ENCODE measurements at places on chromosomes 2 and 18. TPM values are rescaled to one million over a fixed set of nuclear protein-coding genes. Genes with fewer than 3 reads are reported as not detected.

DNA sequence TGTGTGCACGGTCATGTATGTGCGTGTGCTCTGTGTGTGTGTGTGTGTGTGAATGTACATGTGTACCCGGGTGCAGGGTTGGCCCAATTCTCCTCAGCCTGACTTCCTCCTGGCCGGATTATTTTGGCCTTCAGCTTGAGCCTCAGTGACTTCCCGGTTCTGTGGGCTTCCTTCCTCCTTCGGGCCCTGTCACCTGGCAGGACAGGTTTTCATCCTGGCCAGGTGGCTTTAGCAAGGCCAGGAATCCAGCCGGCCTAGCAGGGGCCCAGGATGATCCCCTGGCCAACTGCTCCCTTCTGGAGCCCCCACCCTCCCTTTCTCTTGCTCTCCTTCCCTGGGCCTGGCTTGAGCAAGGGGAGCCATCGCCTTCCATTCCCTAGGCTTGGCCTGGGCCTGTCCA lies 140.5 kb downstream of the INHBB start:
- no peak overlapping the region for H3K4me3 ChIP-seq
- no peak for DNase-seq
- H3K4me1 ChIP-seq, result no peaks in the 10 kb centered on the region
- H3K36me3 ChIP-seq, result no peaks in the 10 kb centered on the region
- no peaks in the 10 kb centered on the region for H3K27me3 ChIP-seq

- no peak overlapping the region for H3K27ac ChIP-seq
- no peaks in the 10 kb centered on the region for H3K4me1 ChIP-seq
- no peak for DNase-seq
- H3K27me3 ChIP-seq, result no peaks in the 10 kb centered on the region
- no peaks in the 10 kb centered on the region for H3K36me3 ChIP-seq
- no peak overlapping the region for H3K4me3 ChIP-seq
Observed at GRCh38 chr2:13001408-13001807, 284.7 kb downstream of the TRIB2 start.

- H3K36me3 ChIP-seq, result no peaks in the 10 kb centered on the region
- no peak for DNase-seq
- no peaks in the 10 kb centered on the region for H3K27me3 ChIP-seq
- H3K4me1 ChIP-seq, result no peaks in the 10 kb centered on the region
- no peak overlapping the region for H3K4me3 ChIP-seq
- no peak overlapping the region for H3K27ac ChIP-seq
Observed at GRCh38 chr2:211373203-211373602, 816.8 kb downstream of the CPS1 start.

Gene CKAP2L
- 3.1 TPM for total RNA-seq

DNA sequence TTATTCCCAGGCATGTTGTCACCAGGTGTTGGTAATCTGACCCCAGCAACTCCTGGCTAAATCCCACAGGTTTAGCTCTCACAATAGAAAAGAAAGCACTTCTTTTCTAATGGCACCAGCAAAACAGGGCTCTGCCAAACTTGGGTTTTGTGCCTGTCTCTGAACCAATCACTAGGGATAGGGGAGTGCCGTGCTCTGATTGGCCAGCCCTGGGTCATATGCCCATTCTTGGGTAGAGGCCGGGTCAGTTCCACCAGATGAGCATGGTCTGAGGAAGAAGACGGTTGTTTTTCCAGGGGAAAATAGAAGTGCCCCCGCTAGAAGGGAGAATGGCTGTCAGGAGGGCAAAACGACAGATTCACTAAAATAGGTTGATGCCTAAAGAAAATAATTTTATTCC lies 14.7 kb downstream of the CDK15 start:
- H3K4me3 ChIP-seq, result no peak overlapping the region
- no peaks in the 10 kb centered on the region for H3K4me1 ChIP-seq
- no peaks in the 10 kb centered on the region for H3K36me3 ChIP-seq
- no peak overlapping the region for H3K27ac ChIP-seq

GRCh38 chr18:50981381-50981780 lies 13.5 kb downstream of the ELAC1 start:
- H3K27ac ChIP-seq, result peak overlapping the region; percentile 83
- H3K36me3 ChIP-seq, result no peaks in the 10 kb centered on the region
- no peak overlapping the region for H3K4me3 ChIP-seq
- DNase-seq, result no peak
- peaks cover 11% of the 10 kb centered on the region for H3K4me1 ChIP-seq
- H3K27me3 ChIP-seq, result no peaks in the 10 kb centered on the region

DNA sequence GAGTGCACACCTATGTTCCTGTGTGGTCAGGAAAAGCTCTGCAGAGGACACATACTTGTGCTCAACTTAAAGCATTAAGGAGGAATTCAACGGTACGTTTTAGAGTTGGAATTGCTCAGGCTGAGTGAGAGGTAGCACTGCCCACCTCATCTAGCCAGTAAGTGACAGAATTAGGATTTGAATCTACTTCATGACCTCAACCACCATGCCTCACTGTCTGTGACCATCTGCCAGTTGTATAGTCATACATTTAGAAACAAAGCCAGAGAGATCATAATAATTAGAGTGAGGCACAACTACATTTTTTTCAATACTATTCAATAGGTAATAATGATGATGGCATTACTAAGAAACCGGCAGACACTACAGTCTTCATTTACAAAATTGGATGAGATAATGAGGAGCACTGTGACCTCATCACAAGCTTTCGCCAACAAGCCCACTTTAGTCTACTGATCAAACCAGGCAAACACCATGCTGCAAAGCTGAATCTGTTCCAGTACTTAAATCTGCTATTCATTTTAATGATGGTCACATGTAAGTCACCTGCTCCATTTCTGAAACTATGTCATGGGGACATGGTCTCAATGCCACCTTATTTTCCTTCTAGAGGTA lies 1018.4 kb downstream of the TMEM182 start:
- H3K4me3 ChIP-seq, result no peak overlapping the region
- no peaks in the 10 kb centered on the region for H3K36me3 ChIP-seq
- H3K4me1 ChIP-seq, result no peaks in the 10 kb centered on the region
- DNase-seq, result no peak

DNA sequence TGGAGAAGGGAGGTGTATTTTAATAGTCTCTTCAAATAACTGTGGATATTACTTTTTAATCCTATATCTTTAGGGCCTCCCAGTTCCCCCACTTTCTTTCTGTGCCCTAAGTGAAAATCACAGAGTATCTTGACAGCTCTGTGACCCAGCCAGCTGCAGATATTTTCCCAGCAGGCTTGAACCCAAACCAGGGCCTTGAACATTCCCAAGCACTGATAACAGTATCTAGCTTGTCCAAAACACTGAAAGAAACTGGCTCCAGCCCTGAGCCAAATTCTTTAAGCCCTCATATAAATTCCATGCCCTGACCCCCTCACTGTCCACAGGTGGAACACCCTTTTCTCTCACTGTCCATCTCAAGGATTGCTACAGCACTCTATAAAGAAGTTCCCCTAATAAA lies 388.1 kb upstream of the CHAC2 start:
- H3K27ac ChIP-seq, result no peak overlapping the region
- DNase-seq, result no peak
- no peaks in the 10 kb centered on the region for H3K27me3 ChIP-seq
- H3K4me3 ChIP-seq, result no peak overlapping the region
- no peaks in the 10 kb centered on the region for H3K36me3 ChIP-seq
- H3K4me1 ChIP-seq, result no peaks in the 10 kb centered on the region

DNA sequence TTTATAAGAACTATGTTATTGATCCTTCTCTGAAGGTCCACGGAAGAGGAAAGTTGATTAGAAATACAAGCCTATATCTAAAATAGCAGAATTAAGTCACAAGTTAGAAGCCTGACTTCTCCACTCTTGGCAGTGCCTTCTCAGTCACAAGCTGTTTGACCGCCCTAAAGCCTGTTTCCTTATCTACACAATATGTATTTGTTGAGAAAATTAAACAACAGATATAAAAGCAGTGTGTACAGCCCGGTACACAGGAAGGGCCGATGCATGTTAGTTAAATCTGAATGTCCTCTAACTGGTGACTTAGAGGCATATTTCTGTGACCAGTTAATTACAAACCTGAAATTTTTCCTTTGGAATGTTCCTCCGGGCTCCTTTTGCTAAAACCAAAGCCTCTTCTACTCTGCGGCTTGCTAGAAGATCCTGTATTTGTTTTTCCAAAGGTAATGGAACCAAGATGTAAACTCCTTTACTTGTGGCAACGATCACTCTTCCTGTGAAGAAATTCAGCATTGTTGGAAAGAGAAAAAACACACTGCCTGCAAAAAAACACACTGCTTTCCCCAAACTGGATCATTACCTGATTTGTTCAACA lies 33.4 kb downstream of the TGFBRAP1 start:
- DNase-seq, result peak; percentile 56
- H3K36me3 ChIP-seq, result no peaks in the 10 kb centered on the region
- H3K4me1 ChIP-seq, result no peaks in the 10 kb centered on the region
- H3K27me3 ChIP-seq, result no peaks in the 10 kb centered on the region
- H3K4me3 ChIP-seq, result no peak overlapping the region
- H3K27ac ChIP-seq, result peak overlapping the region; percentile 70

DNA sequence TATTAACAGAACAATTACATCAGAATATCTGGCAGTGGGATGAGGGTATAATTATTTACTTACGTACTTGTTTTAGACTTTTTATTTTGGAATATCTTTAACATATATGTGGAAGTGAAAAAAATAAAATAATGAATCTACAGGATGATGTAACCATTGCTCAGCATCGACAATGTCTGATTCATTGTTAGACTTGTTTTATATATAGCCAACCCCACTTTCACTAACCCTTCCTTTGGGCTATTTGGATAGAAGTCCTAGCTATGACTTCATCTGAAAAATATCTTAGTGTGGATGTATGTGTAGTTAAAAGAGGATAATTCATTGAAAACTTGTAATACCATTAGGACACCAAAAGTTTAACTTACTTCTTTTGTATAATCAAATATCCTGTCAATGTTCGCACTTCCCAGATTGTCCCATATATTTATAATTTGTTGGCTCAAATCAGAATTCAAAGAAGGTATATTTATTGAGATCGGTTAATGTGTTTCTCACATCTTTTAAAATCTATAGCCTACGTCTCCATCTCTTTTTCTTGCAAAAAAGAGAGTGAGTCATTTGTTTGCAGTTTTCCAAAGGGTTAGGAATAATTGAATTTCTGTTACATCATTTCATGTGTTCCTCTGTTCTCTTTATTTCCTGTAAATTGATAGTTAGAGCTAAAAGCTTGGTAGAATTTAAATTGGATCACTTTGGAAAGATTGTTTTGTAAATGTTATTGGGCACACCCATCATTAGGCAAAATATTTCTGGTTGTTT lies 506.1 kb upstream of the FAM98A start:
- no peak overlapping the region for H3K4me3 ChIP-seq

DNA sequence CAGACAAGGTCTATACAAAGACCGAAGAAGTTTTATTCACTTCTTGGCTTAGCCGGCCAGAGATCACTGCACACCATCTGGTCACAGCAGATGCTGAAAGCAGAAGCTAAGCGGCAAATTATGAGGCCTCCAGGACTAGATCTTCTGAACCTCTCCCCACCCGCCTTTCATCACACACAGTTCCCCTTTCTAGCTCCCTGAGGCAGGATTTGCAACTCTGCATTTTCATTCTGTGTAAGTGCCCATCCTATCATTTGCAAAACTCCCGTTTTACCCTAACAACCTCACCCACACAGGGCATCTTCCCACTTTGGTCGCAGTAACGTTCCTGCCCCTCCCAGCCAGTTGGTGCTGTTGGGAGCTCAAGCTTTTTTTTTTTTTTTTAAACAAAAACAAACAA lies 3.1 kb upstream of the MOB1A start:
- H3K4me3 ChIP-seq, result no peak overlapping the region
- H3K27ac ChIP-seq, result no peak overlapping the region
- no peaks in the 10 kb centered on the region for H3K4me1 ChIP-seq
- H3K27me3 ChIP-seq, result no peaks in the 10 kb centered on the region
- DNase-seq, result no peak

- DNase-seq, result no peak
- H3K36me3 ChIP-seq, result no peaks in the 10 kb centered on the region
- no peaks in the 10 kb centered on the region for H3K27me3 ChIP-seq
- no peak overlapping the region for H3K27ac ChIP-seq
- no peaks in the 10 kb centered on the region for H3K4me1 ChIP-seq
- no peak overlapping the region for H3K4me3 ChIP-seq
Observed at GRCh38 chr2:68516051-68516955, 48.9 kb downstream of the APLF start.

- H3K27ac ChIP-seq, result no peak overlapping the region
- H3K4me3 ChIP-seq, result no peak overlapping the region
- H3K4me1 ChIP-seq, result peaks cover 12% of the 10 kb centered on the region
- H3K27me3 ChIP-seq, result no peaks in the 10 kb centered on the region
- DNase-seq, result peak; percentile 72
Observed at GRCh38 chr2:11389551-11390398, 45.3 kb upstream of the ROCK2 start.

GRCh38 chr18:23982155-23983079 lies 32.1 kb upstream of the TTC39C start:
- no peak overlapping the region for H3K4me3 ChIP-seq
- no peaks in the 10 kb centered on the region for H3K27me3 ChIP-seq
- no peaks in the 10 kb centered on the region for H3K4me1 ChIP-seq
- no peaks in the 10 kb centered on the region for H3K36me3 ChIP-seq
- H3K27ac ChIP-seq, result no peak overlapping the region

DNA sequence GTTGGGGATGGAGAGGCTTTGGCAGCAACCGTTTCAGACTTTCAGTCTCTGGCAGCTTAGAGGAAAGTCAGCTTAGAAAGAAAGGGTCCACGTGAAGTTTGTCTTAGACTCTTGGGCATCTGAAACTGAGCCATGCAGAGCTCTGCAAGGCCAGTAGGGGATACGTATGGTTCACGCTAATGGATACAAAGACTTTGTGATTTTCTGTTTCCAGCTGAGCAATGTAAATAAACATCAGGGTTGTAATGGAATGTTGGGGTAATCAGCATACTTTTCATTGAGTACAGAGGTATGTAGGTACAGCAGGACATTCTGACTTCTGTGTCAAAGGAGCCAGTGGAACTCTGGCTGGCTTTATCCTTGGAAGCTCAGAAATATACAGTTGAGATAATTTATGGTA lies 31.0 kb downstream of the RALB start:
- DNase-seq, result no peak
- H3K27me3 ChIP-seq, result no peaks in the 10 kb centered on the region
- H3K4me1 ChIP-seq, result no peaks in the 10 kb centered on the region
- no peak overlapping the region for H3K4me3 ChIP-seq

- H3K36me3 ChIP-seq, result no peaks in the 10 kb centered on the region
- peaks cover 41% of the 10 kb centered on the region for H3K4me1 ChIP-seq
- no peak overlapping the region for H3K27ac ChIP-seq
- no peak overlapping the region for H3K4me3 ChIP-seq
- H3K27me3 ChIP-seq, result no peaks in the 10 kb centered on the region
Observed at GRCh38 chr18:13540477-13541182, 185.7 kb downstream of the FAM210A start.

Measured in prostate gland (tissue), 2 donors.